Vein endothelial cell (primary cell): ENCODE measurements at places on chromosomes 1 and 21. TPM values are rescaled to one million over a fixed set of nuclear protein-coding genes. Genes with fewer than 3 reads are reported as not detected.

The OR2T11 gene
- total RNA-seq: not detected in 2 replicates

The UAP1 gene
- 112 and 130 TPM in 2 replicates for total RNA-seq

The GPR52 gene
- total RNA-seq: 1.6 and 2.0 TPM in 2 replicates

The ACTA1 gene
- total RNA-seq: 0.19 TPM in 1 of 2 replicates, not detected in the other

The AQP10 gene
- total RNA-seq: 0.65 TPM in 1 of 2 replicates, not detected in the other

The MYBPH gene
- not detected in 2 replicates for total RNA-seq

The MNDA gene
- not detected in 2 replicates for total RNA-seq

The PLA2G2D gene
- not detected in 2 replicates for total RNA-seq

The ST7L gene
- total RNA-seq: 20.2 and 21.9 TPM in 2 replicates

The TRIM33 gene
- total RNA-seq: 43.1 and 45.5 TPM in 2 replicates

The FCRL1 gene
- not detected in 2 replicates for total RNA-seq

The ATF3 gene
- 1.1 and 2.3 TPM in 2 replicates for total RNA-seq

The COL24A1 gene
- not detected in 2 replicates for total RNA-seq

The ALDH4A1 gene
- 8.8 and 12.4 TPM in 2 replicates for total RNA-seq

The EPB41 gene
- total RNA-seq: 26.8 and 42.8 TPM in 2 replicates

The ZFP69 gene
- total RNA-seq: 2.0 and 2.2 TPM in 2 replicates

The SPRR1A gene
- total RNA-seq: not detected in 2 replicates

The NCF2 gene
- 0.10 TPM in 1 of 2 replicates, not detected in the other for total RNA-seq

The ST6GALNAC5 gene
- 0.98 TPM in 1 of 2 replicates, not detected in the other for total RNA-seq

The AMPD1 gene
- total RNA-seq: not detected in 2 replicates

The RHD gene
- not detected in 2 replicates for total RNA-seq
